ACHN (cell line): ENCODE measurements at places on chromosomes 12 and 14.

GRCh38 chr12:124774462-124775167 is 89.0 kb downstream of the SCARB1 start:
- DNase-seq = peak; percentile 85

DNA sequence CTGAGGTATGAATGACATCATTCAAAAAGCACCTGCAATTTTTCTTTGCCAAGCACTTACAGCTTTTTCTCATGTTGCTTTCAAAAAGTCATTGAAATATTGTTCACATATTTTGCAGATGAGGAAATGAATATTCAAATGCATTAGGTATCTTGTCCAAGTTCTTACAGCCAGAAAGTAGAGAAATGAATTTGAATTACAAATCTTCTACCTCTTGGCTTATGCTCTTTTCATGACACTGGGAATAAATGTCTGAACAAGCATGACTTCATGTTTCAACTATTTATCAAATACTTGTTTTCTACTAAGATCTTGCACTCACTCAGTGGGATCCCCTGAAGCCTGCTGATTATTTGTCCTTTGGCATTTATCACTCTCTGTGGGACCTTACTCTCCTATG is 267.2 kb upstream of the BTG1 start:
- no peak for DNase-seq

DNA sequence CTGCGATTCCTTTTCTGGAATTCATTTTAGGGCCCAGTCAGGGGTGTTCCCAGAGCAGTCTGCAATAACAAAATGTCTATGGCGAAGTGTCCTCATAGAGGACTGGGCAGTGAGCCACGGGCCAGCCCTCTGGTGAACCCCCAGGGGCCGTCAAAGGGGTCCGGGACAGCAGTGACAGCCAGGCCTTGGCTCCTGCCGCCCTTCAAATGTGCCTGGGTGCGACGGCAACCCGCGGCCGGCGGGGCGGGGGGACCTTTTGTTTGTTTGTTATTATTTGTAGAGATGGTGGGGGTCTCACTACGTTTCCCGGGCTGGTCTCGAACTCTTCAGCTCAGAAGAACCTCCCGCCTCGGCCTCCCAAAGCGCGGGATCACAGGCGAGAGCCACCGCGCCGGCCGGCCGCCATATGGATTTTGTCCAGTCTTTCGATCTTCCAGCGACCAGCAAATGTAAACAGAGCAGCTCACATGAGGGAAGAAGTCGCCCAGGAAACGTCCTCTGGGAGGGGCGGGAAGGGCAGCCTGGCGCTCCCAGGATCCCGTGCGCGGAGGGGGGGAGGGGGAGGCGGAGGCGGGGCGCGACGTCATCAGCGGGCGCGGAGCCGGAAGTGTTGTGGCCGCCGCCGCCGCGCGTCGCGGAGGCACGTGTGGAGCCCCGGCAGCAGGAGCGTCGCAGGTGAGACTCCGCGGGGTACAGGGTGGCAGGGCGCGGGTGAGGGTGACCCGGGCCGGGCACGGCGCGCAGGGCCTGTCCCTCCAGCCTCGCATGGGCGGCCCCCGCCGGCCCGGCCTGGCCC is at the start of gene TRMT61A:
TRMT61A (plus strand) TSS at position 610 of the 796 bp plus-strand sequence. CDS start 783 bp downstream, outside the sequence.
- peak; percentile 87 for DNase-seq

- no peak for DNase-seq
Observed at GRCh38 chr12:103279444-103279843, 216.3 kb downstream of the C12orf42 start.

GRCh38 chr14:92240658-92241057 is 82.3 kb upstream of the SLC24A4 start:
- DNase-seq = no peak

DNA sequence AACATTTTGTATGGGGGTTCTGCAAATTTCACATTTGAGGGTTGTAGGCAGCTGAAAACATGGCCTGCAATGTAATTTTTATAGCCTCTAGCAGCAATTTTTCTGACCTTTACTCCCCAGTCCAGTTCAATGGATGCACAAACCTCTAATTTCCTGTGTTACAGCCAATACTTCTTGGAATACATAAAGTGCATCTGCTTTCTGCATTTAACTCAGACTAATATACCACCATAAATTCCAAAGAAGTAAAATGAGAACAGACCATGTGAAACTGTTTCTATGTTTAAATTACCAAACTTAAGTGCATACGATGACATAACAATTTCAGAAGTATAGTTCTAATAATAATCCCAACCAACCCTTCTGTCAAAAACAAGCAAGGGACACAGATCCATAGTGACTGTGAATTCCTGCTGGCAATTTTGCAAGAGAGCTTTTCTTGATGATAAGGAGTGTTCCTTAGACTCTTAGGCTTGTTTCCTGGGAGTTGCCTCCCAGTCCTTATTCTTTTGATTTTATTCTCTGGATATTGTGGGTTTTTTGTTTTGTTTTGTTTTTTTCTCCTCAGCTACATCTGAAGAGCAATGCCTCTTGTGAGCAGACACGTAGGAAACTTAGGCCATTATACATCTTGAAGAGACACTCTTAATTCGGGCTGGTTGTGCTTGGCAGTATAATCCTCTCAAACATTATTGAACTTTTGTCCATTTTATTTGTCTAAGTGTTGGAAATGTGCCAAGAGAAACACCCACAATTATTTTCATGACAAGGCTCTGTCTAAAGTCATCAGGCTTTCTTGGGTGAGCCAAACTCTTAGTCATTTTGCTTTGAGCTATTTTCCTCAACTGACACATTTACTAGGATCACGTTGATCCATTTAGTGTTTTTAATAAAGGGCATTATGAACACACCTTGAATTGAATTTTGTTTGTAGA is 51.3 kb upstream of the RERGL start:
- no peak for DNase-seq

- DNase-seq = no peak
Observed at GRCh38 chr14:92861856-92862745, 60.8 kb upstream of the CHGA start.
